ENCODE measurements at places on chromosomes 11 and 22.

DNA sequence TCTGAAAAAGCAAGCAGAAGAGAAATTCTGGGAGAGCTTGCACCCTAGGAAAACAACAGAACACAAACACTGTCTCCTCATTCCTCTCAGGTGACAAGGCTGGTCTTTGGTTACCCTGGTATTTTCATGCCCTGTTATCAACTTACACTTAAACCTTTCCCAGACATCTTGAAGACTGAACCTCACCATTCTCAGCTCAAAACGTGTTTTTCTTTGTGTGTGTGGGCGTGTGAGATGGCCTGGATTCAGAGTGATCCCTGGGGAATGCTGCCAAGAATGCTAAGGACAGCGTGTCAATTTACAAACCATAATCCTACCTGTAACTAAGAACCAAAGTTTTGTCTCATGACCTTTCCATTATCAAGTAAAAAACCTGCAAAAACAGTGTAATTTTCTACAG lies 33.3 kb downstream of the ELF5 start:
- no peak for DNase-seq

GRCh38 chr11:102430158-102430836 lies 22.3 kb downstream of the TMEM123 start:
- DNase-seq: peak; percentile 38

GRCh38 chr22:47739291-47740015 lies 977.0 kb downstream of the TBC1D22A start:
- no peak for DNase-seq

GRCh38 chr11:79648766-79649520 lies 208.1 kb upstream of the TENM4 start:
- no peak for DNase-seq

GRCh38 chr11:72236083-72236697 lies 7.8 kb downstream of the PHOX2A start:
- no peak for DNase-seq

- DNase-seq: peak; percentile 27
These were observed 125.6 kb downstream of the BCR start for GRCh38 chr22:23305922-23306374.

- no peak for DNase-seq
These were observed 36.3 kb downstream of the AP2A2 start for GRCh38 chr11:961921-962320.
